ENCODE measurements at places on chromosomes 4 and X.

DNA sequence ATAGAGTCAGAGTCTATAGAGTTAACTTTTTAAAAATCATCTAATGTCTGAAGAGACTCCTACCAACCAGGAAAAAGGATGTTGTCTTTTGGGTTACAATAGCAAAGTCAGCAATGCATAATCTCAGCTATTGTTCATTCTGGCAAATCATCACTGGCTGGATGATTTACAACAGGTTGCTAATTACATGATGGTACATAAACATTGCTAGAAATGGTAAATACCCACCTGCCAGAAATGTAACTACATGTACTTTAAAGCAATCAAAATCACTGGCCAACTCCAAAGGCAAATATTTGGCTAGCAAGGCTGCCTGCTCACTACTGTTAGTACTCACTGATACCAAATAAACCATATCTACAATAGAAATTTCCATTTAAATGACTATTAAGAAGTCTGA, 91.1 kb downstream of the PPP3CA start:
- no peak for DNase-seq

- no peak for DNase-seq
Measured at GRCh38 chr4:173703021-173703420, 173.0 kb upstream of the HAND2 start.

GRCh38 chrX:152913346-152913745, 15.5 kb downstream of the ZNF185 start:
- DNase-seq, result no peak

DNA sequence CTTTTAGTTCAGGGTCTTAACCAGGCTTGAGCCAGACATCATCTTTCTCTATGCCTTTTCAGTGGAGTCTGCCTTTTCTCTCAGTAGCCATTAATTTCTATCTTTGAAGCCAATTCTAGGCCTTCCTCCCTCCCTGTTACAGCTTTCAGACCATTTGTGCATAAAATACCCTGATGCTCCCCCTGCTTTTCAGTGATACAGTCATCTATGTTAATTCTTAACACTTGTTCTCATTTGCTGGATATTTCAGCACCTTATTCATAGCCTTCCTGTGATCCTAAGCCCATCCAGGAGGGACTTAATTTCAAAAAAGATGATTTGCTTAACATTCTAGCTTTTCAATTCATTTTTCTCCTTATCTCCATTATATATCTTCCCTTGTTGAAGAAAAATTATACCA, 42.3 kb downstream of the ANXA10 start:
- DNase-seq, result no peak

GRCh38 chr4:134533068-134533467, 331.5 kb upstream of the PABPC4L start:
- no peak for DNase-seq

DNA sequence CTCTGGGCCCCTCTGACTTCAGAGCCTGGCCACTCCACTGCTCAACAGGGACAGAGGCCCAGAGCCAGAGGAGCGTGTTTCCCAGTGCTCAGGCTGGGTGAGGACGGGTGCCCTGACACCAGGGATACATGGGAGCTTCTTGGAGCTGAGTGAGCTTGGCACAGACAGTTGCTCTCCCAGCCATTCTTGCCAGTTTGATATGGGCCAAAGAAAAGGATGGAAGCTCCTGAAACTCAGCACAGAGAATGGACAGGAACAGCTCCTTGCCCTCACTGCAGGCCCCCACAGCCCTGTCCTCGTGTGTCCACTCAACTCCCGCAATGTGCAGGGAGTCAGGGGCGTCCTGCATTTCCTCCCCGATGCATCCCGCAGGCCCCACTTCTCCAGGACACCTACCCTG, 38.8 kb downstream of the NSG1 start:
- DNase-seq, result no peak

DNA sequence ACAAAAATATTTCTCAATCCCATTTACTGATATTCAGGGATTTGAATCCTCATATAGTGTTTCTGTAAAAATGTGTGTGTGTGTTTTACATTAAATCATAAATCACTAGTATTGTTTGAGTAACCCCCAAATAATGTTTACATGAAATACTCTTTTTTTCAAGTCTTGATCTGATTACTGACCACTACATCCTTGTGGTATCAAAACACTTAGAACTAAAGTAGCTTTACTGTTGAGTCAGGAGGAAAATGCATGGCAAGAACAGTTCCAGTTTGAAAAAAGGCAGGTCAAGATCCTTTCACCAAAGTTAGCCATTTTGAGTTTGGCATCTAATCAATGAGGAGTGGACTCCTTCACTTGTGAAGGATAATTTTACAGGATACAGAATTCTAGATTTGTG, 3.6 kb upstream of the WDR19 start:
- DNase-seq, result no peak

DNA sequence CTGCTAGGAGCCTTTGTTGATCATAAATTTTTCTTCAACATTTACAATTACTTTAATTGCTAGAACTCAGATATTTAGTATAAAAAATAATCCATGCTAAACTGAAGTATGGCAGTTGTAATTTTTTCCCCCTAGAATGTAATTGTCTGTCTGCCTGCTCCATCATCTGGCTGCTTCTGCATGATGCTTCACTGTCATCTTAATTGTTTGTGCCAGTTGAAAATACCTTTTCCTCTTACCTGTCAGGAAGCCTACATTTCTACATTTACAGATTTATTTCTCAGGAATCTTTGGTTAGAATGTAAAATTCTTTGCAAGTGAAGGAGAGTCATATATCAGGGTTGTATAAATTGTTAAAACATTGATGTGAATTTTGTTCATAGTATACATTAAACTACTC, 348.6 kb downstream of the GRXCR1 start:
- no peak for DNase-seq

GRCh38 chr4:128427832-128428366, 140.3 kb upstream of the PGRMC2 start:
- no peak for DNase-seq

DNA sequence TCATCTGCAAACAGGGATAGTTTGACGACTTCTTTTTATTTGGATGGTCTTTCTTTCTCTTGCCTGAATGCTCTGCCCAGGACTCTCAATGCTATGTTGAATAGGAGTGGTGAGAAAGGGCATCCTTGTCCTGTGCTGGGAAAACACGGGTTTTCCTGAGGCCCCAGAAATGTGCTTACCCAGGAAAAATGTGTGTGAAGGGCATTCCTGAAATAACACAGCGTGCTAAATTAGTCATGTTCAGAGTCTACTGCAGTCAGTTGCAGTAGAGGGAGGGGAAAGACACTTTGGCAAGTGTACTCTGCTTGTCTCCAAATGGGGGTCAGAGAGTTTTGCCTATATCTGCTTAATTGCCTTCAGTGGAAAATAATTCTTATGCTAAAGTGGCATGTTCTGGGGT, 153.9 kb downstream of the CCNG2 start:
- DNase-seq, result no peak

- no peak for DNase-seq
Measured at GRCh38 chrX:114798907-114799306, 215.0 kb downstream of the HTR2C start.

DNA sequence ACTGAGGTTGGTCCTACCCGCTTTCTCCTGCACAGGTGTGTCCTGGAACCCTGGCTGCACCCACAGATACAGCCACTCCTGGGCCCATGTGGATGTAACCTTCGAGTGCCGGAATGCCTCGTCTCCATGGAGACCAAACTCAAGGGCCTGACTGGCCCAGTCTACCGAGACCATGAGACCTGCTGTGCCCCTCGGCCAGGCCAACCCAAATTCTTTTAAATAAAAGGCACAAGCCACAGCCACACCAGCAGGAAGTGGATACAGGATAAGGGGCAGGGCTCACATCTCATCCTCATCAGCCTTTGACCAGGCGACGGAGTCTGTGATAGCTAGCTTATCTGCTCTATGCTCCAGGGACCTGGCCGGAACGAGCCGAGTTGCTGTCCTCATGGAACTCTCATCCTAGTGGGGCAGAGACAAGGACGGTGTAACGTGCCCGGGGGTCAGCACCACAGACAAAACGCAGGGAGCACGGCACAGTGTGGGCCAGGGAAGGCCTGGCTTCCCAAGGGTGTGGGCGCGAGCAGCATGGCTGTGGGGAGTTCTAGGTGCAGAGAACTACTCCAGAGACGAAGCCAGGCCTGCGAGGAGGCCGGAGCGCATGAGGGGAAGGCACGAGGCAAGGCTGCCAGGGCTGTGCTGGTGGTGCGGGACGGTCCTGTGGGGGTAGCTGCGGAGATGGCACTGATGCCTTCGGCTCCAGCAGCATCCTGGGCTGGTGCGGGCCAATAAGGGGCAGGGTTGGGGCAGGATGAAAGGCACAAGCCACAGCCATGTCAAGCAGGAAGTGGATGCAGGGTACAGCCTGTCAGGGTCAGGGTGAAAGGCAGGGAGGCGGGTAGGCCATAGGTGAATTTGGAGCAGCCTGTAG, 22.7 kb downstream of the NOP14 start:
- no peak for DNase-seq

- no peak for DNase-seq
Measured at GRCh38 chr4:183580370-183580769, 75.5 kb downstream of the ING2 start.

DNA sequence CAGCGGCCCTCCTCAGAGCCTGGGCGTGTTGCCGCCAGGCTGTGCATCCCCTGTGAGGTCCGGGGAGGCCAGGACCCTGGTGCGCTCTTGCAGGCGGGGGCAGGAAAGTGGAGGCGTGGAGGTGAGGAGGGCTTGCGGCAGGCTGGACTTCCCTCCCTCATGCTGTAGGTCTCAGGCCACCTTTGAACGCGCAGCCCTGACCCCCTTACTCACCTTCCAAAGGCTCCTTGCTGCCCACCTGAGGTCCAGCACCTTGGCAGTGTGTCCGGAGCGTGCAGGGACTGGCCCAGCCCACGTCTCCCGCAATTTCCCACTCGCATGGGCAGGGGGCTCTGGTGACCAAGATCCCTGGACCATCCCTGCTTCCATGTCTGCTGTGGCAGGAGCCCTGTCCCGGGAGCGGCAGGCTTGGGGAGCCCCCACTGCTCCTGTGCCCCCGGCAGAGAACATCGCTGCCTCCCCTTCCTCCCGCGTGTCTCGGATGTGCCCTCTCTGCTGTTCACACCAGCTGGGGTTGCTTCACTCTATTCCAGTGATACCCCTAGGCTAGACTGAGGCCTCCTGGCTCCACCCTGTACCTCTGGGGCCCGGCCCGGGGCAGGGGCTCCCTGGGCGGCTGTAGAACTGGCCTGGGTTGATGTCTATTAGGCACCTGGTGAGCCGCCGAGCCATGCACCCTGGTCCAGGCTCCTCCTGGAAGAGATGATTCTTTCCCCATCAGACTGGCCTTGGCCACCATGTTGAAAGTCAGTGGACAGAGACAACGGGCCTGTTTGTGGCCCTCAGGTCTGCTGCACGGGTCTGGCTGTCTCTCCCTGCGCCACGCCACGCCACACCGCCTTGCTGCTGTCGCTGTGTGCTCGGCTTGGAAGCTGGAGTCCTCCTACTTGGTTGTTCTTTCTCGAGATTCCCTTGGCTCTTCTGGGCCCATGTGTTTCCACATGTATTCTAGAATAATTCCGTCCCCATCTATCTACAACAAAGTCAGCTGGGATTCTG, 95.4 kb upstream of the ADRA2C start:
- no peak for DNase-seq

- no peak for DNase-seq
Measured at GRCh38 chr4:111204797-111205196, 581.9 kb upstream of the PITX2 start.

DNA sequence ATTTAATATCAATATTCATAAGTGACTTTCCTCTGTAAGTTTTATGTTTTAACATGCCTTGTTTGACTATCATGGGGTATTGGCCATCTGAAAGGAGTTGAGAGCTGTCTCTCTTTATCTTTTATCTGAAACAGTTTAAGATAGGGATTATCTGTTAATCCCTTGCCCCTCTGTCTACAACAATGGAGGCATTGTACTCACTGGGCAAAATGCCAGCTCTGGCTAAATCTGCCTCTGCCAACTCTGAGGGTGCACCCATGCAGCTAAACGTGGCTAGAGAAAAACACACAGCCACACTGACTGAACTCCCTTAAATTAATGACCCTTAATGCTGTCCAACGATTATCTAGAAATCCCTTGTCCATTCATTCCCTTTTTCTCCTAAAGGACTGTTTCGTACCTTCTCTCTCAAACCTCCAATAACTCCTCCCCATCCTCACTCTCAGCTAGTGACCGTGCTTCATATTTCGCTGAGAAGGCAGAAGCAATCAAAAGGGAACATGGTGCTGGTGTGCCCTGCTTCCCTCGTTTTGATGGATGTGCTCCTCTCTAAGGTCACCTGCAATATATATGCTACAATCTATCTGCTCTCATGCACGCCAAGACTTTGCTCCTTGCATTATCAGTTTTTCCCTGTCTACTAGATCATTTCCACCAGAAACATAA, 10.3 kb downstream of the PHKA2 start:
- DNase-seq, result no peak

- no peak for DNase-seq
Measured at GRCh38 chrX:31255310-31256033, 183.6 kb upstream of the FTHL17 start.

DNA sequence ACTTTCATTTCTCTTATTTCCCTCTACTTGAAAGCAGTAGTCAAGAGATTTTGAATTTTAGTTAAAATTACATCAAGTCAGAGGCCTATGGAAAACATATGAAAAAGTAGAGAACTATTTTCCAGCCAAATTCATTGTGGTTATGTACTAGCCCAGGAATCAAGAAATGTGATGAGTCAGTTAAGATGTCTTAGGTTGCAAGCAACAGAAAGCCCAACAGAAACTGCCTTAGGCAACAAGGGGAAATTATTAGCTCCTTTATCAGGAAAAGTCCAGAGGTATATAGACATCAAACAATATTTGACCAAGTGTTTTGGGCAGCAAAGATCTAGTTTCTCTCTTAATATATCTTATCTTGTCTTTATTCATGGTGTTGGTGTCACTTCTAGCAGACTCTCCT, 37.8 kb upstream of the FRMD7 start:
- DNase-seq, result no peak

DNA sequence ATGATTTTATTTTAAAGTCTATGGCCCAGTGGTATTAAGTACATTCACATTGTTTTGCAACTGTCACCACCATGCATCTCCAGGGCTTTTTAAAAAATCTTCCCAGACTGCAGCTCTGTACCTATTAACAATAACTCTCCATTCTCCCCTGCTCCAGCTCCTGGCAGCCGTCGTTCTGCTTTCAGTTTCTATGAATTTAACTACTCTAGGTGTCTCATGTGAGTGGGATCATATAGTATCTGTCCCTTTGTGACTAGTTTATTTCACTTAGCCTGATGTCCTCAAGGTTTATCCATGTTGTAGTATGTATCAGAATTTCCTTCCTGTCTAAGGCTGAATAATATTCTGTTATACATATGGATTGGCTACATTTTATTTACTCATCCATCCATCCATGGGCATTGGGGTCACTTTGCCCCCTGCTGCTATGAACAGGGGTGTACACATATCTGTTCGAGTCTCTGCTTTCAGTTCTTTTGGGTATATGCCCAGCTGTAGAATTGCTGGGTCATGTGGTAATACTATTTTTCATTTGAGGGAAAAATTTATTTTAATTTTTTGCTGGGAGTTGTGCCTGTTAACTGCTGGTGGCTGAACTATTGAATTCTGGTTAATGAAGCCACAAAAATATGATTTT, 131.3 kb downstream of the ARHGAP10 start:
- no peak for DNase-seq

GRCh38 chr4:106421441-106422296, 53.1 kb upstream of the GIMD1 start:
- DNase-seq, result no peak

- DNase-seq, result no peak
Measured at GRCh38 chr4:85952972-85953650, 406.7 kb downstream of the MAPK10 start.

- no peak for DNase-seq
Measured at GRCh38 chr4:13476915-13477314, 7.2 kb downstream of the RAB28 start.

All from omental fat pad (tissue), 4 donors.